ENCODE measurements at places on chromosomes 2 and 18. TPM values are rescaled to one million over a fixed set of nuclear protein-coding genes. Genes with fewer than 3 reads are reported as not detected.

The ALMS1 gene
- 3.3 TPM for polyA plus RNA-seq

The GAL3ST2 gene
- polyA plus RNA-seq: 0.10 TPM

The ZSWIM2 gene
- polyA plus RNA-seq: not detected

The SNORC gene
- polyA plus RNA-seq: 1.0 TPM

The DPP4 gene
- 0.08 TPM for polyA plus RNA-seq

Measured in esophagus (tissue), 2 donors.